ENCODE measurements at places on chromosomes 12 and 14. TPM values are rescaled to one million over a fixed set of nuclear protein-coding genes. Genes with fewer than 3 reads are reported as not detected.

The E2F7 gene
- 3.0 TPM for total RNA-seq

The HNF1A gene
- not detected for total RNA-seq

The EXOC3L4 gene
- not detected for total RNA-seq

The C14orf180 gene
- not detected for total RNA-seq

The TAS2R19 gene
- 3.7 TPM for total RNA-seq

The LMNTD1 gene
- total RNA-seq = not detected

The RNF212B gene
- total RNA-seq = not detected

- no peaks in the 10 kb centered on the region for H3K36me3 ChIP-seq
- peaks cover 21% of the 10 kb centered on the region for H3K27me3 ChIP-seq
- DNase-seq = no peak
- H3K4me1 ChIP-seq = peaks cover 7% of the 10 kb centered on the region
- H3K27ac ChIP-seq = no peak overlapping the region
- H3K4me3 ChIP-seq = no peak overlapping the region
Measured at GRCh38 chr12:47747596-47748506, 10.8 kb downstream of the RAPGEF3 start.

DNA sequence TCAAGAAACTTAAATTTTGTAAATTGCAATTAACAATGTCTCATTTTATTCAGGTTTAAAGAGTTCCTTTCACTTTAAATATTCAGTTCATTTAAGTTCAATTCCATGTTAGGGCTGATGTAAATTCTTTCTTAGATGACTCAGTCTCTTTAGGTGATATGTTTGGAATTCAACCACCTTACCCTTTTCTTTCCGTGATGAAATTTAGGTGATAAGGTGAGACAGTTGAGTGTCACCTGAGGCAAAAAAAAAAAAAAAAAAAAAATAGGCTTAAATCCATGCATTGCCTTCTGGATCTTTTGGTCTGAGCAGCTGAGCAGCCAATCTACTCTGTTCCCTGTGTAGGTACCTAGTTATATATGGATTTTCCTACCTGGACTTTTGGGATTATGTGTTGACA lies 299.5 kb downstream of the DAD1 start:
- no peak for DNase-seq
- H3K27me3 ChIP-seq = no peaks in the 10 kb centered on the region
- no peak overlapping the region for H3K4me3 ChIP-seq
- peaks cover 33% of the 10 kb centered on the region for H3K4me1 ChIP-seq
- no peak overlapping the region for H3K27ac ChIP-seq
- no peaks in the 10 kb centered on the region for H3K36me3 ChIP-seq

DNA sequence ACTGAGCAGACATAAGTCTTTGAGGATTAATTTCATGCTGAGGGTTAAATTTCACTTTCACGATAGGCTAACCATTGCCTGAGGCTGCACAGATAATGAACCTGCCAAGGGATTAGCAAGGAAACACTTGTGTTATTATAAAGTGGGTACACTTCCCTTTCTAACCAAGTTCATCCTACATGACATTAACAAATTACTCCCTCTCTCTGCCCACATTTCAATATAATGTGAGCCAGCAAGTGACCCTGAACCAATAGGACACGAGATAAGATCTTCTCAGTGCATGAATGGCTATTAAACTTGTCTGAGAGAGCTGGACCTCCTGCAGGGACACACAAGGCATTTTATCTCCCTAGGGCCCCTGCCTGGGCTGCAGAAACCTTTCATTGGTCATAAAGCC lies 173.5 kb downstream of the PAX9 start:
- peaks cover 23% of the 10 kb centered on the region for H3K27me3 ChIP-seq
- H3K4me3 ChIP-seq = no peak overlapping the region
- H3K27ac ChIP-seq = no peak overlapping the region
- no peaks in the 10 kb centered on the region for H3K4me1 ChIP-seq
- no peaks in the 10 kb centered on the region for H3K36me3 ChIP-seq
- DNase-seq = no peak

DNA sequence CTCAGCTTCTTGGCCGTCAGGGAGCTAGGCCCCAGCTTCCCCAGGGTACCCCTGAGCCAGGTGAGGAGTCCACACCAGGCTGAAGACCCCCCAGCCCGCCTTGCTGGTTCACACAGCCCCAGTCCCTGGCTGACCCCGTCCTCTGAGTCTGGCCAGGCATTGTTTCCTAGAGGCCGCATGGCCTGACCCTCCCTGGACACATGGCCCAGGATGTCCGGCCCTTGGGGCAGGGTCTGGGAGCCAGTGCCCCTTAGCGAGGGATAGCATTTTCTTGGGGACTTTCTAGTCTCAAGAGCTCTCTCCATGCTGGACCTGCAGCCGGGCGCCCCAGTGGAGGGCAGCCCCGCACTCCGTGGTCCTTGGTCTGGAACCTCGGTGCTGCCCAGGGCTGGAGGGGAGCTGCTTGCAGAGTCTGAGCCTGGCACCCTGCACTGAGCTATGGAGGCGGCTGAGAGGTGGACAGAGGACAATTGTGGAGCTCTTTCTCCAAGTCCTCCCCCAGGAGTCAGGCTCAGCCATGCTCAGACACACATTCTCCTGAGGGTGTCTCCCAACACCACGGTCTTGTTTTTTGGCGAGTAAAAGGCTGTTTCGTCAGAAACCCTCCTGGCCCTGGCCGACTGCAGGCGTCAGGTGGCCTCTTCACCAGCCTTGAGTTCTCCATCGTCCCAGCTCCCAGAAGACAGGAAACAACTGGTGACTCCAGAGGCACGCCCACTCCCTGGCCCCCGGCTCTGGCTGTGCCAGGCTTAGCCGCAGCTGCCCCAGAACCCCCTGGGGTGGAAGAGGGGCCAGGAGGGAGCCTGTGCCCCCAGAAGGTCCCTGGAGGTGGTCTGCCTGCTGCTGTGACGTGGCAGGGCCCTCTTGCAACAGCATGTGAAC lies 17.6 kb upstream of the CRIP2 start:
- no peaks in the 10 kb centered on the region for H3K4me1 ChIP-seq
- H3K36me3 ChIP-seq = peaks cover 23% of the 10 kb centered on the region
- H3K27me3 ChIP-seq = no peaks in the 10 kb centered on the region
- no peak overlapping the region for H3K27ac ChIP-seq
- no peak for DNase-seq
- no peak overlapping the region for H3K4me3 ChIP-seq

- H3K27me3 ChIP-seq = no peaks in the 10 kb centered on the region
- H3K36me3 ChIP-seq = no peaks in the 10 kb centered on the region
- peak overlapping the region; percentile 3 for H3K4me3 ChIP-seq
- peaks cover 62% of the 10 kb centered on the region for H3K4me1 ChIP-seq
Measured at GRCh38 chr14:32509632-32510187, 180.6 kb downstream of the AKAP6 start.

DNA sequence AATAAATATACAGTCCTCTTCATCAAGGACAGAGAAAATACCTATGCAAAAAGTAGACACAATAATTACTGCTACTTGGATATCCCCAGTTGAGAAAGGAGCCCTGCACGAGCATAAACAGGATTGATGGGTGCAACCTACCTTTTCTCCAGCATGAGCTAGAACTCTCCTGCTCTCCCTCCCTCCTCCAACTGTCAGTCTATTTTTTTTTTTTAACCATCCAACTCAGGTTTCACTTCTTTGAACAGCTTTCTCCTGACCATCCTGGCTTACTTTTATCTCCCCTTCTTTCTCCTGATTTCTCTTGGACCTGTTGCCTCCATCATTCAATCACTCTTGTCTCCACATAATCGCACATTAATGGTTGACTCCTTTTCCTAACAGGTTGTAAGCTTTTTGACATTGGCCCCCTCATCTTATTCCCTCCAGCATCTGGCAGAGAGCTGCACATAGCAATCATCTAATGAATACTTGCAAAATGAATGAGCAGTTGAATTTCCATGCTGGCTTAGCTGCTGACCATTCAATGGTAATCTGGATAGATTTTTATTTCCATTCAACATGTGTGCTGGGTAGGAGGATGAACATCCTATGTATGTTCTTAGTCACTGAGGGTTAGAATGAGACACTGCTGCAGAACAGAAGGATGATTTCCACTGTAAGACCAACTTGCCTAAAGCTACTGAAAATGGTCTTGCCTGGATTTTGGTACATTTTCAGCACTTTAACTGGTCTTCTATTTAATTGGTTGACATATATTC lies 24.4 kb downstream of the MYBPC1 start:
- H3K27ac ChIP-seq = no peak overlapping the region
- no peaks in the 10 kb centered on the region for H3K4me1 ChIP-seq
- DNase-seq = no peak
- no peaks in the 10 kb centered on the region for H3K27me3 ChIP-seq

GRCh38 chr12:16163901-16164300 lies 113.6 kb downstream of the SLC15A5 start:
- H3K4me3 ChIP-seq = no peak overlapping the region
- no peak overlapping the region for H3K27ac ChIP-seq
- H3K27me3 ChIP-seq = peaks cover 23% of the 10 kb centered on the region
- no peak for DNase-seq

GRCh38 chr14:93764211-93764659 lies 24.1 kb downstream of the PRIMA1 start:
- no peaks in the 10 kb centered on the region for H3K4me1 ChIP-seq
- no peaks in the 10 kb centered on the region for H3K36me3 ChIP-seq

DNA sequence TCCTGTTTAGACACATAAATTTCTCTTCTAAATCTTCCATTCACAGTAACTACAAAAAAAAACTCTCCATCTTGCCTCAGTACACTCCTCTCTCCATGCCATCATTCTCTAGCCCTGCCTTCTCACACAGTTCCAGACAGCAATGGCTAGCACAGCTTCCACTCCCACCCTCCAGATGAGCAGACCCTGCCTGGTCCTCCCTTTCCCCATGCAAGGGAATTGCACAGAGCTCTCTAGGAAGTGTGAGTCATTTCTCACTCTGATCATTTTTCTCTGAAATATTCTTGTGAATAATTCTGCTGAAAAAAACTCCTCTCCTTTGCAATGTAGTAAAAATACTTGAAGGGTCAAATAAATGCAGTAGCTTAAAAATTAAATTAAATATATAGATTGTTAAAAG lies 170.6 kb downstream of the BMP4 start:
- no peaks in the 10 kb centered on the region for H3K36me3 ChIP-seq
- no peak for DNase-seq
- no peaks in the 10 kb centered on the region for H3K4me1 ChIP-seq
- H3K27me3 ChIP-seq = peaks cover 4% of the 10 kb centered on the region

DNA sequence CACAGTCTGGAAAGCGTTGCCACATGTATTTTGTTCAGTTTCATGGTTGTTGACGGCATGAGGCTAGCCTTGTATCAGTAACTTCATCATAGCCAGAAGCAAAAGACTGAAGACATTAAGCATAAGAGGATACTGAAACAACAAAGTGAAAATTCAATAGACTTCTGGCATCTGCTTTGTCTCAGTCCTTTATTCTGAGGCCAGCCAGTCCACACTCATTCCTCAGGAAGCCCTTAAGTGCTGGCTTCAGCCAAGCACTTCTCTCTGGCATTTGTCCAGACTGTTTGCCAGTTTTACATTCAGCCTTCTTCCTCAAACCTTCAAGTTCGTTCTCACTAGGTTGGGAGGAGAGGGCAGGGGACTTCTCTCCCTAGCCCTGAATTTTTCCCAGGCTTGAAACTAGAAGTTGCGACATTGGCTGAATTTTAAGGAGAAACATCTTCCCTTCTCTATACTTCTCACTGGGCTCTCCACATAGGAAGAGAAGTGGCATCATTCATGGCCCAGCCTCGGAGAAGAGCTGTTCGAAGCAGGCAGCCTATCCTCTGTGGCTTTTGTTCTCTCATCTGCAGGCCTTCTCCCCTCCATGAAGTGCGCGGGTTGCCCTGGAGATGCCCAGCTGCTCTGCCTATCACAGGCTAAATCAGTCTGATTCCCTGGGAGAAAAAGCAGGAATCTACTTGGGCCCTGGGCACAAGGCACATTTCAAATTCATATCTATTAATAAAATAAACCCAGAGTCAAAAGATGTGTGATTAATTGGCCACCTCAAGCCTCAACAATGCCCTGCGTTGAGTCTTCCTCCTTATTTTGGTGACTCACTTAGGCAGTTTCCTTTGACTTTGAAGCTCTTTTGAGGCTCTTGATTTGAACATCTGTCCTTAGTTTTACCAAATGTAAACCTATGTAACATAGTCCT lies 130.9 kb upstream of the PLEKHA5 start:
- DNase-seq = no peak
- peaks cover 5% of the 10 kb centered on the region for H3K4me1 ChIP-seq
- H3K4me3 ChIP-seq = no peak overlapping the region
- H3K27me3 ChIP-seq = no peaks in the 10 kb centered on the region
- no peak overlapping the region for H3K27ac ChIP-seq

GRCh38 chr12:123104809-123105208 lies 46.1 kb downstream of the PITPNM2 start:
- H3K27ac ChIP-seq = no peak overlapping the region
- no peak for DNase-seq
- H3K27me3 ChIP-seq = no peaks in the 10 kb centered on the region
- H3K4me1 ChIP-seq = peaks cover 45% of the 10 kb centered on the region

DNA sequence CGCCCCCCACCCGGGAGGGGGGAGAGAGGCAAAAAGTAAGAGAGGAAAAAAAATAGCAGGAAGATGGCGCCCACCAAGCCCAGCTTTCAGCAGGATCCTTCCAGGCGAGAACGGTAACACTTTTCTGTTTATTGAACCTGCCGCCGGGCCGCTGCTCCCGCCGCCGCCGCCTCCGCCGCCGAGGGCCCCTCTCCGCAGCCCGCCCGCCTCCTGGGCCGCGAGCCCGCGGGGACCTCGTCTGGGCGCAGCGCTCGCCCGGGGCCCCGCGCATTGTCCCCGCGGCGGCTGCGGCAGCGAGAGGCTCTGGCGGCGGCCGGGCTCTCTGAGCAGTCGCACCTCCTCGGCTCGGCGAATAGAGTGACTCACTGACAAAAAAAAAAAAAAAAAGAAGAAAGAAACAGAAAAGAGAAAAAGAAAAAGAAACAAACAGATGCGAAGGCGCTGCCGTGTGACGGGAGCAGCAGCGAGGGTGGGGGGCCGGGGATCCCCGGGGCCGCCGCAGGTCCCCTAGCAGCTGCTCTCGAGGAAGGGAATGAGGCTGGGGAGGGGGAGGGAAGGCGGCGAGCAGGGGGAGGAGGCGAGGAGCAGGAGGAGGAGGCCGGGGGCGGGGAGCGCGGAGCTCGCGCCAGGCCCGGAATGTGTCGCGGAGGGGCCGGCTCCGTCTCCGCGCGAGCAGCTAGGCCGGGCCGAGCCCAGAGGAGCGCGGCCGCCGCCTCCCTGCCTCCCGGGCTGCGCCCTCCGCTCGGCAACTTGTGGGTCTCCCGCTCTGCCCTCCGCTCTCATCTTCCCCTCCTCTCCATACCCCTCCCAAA lies 781 bp downstream of the NPAS3 start:
- H3K27ac ChIP-seq = peak overlapping the region; percentile 84
- H3K4me1 ChIP-seq = peaks cover 19% of the 10 kb centered on the region
- no peaks in the 10 kb centered on the region for H3K36me3 ChIP-seq
- peak overlapping the region; percentile 83 for H3K4me3 ChIP-seq

DNA sequence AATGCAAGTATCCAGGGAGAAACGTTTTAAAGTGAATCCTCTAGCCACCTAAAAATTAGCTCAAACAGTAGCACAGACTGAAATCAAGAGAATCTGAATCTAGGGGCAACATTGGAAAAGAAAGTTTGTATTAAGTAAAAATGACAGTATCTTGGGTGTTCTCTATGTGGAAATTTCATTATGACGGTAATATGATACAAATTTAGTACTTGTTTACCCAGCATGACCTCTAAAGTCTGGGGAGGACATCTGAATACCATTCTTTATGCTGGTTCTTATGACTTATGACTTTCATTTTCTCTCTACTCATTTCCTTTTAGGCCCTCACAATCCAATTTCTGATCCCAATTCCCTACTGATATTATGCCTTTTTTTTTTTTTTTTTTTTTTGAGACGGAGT lies 14.0 kb downstream of the GTSF1 start:
- no peaks in the 10 kb centered on the region for H3K36me3 ChIP-seq
- peaks cover 78% of the 10 kb centered on the region for H3K27me3 ChIP-seq

- peaks cover 29% of the 10 kb centered on the region for H3K4me1 ChIP-seq
- H3K27me3 ChIP-seq = no peaks in the 10 kb centered on the region
- peaks cover 17% of the 10 kb centered on the region for H3K36me3 ChIP-seq
- no peak for DNase-seq
Measured at GRCh38 chr12:120713861-120714482, 3.7 kb downstream of the UNC119B start.
